Cardiac ventricle fibroblast (primary cell): ENCODE measurements at places on chromosomes 3 and 15. TPM values are rescaled to one million over a fixed set of nuclear protein-coding genes. Genes with fewer than 3 reads are reported as not detected.

CXCR6 gene
- total RNA-seq, result not detected in 2 replicates

AADACL2 gene
- not detected in 2 replicates for total RNA-seq

CGNL1 gene
- 1.7 and 2.0 TPM in 2 replicates for total RNA-seq

FBXL2 gene
- 4.1 and 7.0 TPM in 2 replicates for total RNA-seq

SLC22A13 gene
- not detected in 2 replicates for total RNA-seq

CADPS gene
- total RNA-seq, result not detected in 2 replicates

GOLGA6L4 gene
- 0.31 and 0.98 TPM in 2 replicates for total RNA-seq
